GM13977 (cell line): ENCODE measurements at places on chromosomes 2 and 18.

GRCh38 chr2:234453216-234453615 lies 43.7 kb downstream of the ARL4C start:
- DNase-seq, result no peak

- no peak for DNase-seq
These were observed 123.9 kb upstream of the SRD5A2 start for GRCh38 chr2:31704561-31705212.

DNA sequence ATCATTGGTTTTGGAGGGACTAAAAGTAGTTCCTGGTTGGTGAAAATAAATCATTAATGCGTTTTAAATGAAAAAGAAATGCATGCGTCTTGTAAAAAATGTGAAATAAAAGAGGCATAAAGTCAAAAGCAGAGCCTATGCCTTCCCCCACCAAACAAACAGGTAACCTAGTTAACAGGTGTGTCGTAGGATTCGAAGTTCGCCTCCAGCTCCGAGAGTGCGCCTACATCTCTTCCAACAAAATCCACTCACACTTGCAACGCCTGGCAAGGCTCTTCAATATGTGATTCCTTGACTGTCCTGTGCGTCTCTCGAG lies 677 bp upstream of the SMAD4 start:
- DNase-seq, result no peak

DNA sequence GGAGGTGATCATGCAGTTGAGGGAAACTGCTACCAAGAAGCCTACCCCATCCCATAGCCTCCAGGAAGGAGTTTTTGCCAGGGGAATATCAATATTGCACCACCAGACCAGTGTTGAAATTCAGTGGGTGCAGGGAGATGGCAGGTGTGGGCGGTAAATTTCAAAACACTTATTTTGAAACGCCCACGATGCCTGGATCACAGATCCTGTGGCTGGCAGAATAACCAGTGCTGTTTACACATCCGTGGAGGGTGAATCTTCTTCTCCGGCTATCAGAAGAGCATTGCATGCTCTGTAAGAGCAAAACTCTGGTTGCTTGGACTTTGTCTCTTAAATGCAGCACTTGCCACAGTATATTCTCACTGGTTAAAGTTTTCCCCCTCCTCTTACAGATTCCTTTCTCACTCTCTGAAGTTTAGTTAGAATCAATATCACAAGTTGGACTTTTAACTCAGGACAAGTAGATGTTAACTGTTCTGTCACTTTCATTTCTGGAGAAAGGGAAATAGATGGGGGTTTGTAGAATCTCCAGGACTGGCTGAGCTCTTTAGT lies 70.5 kb upstream of the ZCCHC2 start:
- no peak for DNase-seq

DNA sequence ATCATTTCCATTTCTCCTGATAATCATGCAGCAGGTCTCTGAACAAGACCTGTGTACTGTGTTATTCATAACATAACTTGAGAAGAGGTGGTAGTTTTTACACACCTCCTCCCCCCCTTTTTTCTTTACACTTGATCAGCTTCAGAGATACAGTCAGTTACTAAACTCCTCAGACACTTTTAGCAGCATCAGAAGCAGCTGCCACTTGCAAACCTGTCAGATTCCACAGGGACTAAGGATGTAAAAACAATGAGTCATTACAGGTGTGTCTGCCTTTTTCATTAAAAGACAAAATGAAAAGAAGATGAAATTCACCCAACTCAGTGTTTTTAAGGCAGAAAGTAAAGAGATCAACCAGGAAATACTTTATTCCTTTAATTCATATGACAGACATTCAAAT lies 254.0 kb downstream of the NRXN1 start:
- DNase-seq, result no peak

GRCh38 chr18:3441290-3441689 lies 8.7 kb upstream of the TGIF1 start:
- no peak for DNase-seq

DNA sequence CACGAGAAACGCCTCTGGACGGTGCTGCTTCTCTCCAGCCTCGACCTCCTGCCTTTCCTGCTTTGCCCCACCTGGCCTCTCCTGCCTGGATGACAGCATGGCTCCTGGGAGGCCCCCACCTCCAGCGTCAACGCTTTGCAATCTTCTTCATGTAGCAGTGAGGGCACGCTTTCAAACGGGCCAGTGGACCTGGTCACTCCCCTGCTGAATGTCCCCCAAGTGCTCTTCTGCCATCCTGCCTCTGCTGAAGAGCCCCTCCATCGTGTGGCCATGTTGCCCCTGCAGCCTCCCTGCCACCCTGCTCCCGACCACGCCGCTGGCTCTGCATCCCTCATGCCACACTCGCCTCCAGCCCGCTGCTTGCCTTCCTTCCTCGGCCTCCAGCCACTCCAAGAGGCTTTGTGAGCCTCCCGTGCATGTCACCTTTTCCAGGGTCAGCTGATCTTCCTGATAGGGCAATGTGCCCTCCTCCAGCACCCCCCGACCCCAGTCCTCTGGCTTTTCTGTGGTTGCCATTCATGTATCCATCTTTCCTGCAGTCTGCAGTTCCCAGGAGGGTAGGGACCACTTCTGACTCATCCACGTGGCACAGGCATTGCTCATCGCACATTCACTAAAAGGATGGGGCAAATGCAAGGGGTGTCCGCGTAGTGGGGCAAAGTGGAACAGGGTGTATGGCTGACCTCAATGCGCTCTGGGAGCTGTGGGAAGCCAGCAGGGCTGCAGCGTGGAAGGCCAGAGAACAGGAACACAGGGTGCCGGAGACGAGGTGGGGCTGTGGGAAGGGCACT lies 268.8 kb downstream of the TWIST2 start:
- DNase-seq, result no peak

DNA sequence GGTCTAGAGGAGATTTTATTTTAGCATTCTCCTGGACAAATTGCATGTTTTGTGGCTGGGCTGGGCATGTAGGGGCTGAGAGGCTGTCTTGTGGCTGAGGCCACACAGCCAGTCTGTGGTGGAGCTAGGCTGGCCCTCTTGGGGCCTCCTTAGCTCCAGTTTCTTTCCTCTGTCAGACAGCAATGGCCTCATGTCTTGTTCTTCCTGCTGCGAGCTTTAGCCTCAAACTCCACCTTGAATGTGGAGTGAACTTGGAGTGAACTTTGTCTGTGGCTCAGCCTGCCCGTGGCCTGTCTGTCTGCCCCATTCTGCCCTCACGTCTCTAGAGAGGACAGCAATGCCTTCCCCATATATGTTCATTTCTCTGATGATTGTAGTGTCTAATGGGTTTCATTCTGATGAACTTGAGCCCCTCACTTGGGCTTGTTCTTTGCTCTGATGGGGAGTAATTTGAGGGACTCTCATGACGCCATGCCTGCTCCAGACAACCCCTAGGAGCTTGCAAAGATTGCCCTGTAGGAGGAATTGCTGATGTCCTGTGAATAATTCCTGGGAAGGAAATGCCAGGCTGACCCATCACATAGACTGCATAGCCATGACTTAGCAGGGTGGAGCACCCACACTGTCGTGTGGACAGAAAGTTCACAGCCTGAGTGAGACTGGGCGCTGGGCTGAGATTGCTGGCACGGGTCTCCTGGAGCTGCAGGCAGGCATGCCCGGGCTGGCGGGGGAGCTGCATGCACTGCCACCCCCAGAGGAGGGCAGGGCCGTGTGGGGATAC lies 42.6 kb downstream of the ASAP2 start:
- no peak for DNase-seq

GRCh38 chr18:3983351-3983969 lies 471.6 kb downstream of the DLGAP1 start:
- DNase-seq, result no peak

DNA sequence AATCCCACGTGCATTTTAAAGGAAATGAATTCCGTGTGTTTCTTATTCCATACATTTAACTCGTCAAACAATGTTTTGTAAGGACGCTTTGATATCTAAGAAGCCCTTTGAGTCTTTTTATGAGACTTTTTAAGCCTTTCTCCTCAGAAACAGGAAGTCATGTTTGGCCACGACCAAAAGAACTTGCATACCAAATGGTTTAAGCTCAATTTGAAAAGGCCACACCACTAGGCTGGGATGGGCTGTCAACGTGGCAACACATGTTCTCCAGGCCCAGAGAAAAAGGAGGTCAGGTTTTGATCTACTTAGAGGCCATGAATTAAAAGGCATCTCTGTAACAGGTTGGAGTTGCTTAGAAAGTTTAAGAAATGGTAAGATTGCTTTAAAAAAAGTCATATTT lies 441.8 kb downstream of the CMPK2 start:
- no peak for DNase-seq

GRCh38 chr2:84288293-84288692 lies 170.8 kb downstream of the SUCLG1 start:
- no peak for DNase-seq

DNA sequence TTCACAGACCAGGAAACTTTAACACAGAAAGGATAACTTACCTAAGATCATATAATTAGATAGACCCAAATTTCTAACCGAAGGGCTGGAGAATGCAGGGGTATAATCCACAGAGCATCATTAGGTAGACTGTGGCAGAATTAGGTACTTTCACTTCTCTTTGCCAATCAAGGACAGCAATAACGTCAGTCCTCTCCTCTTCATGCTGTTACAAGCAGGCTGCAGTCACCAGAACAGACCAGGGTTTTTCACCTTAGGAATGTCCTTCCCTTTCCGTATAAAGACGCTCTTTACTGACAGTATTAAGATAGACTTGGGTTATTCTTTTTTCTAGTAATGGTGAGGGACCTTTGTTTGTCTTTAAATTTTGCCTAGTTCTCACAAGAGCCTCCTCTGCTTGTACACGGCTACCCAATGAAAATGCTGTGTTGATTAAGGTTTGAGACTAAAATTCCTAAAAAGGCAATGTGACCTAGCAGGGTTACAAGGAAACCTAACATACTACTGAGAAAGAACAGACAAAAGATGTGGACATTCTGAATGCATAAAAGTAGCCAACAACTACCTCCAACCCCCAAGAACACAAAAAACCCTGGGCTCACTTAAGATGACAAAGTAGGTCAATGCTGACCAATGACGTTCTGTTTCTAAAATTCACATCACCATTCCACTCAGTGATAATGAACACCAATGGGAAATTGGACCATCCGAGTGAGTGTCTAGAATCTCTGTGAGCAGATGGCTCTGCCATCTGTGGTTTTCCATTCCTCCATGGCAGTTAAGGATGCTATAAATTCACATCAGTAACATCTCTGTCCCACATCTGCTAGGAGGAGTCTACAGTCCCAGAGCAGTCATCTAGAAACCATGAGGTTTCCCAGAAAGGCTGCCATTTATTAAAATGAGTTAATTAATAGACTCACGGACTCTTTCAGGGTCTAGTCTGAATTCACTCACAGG lies 2.1 kb downstream of the PDIA6 start:
- DNase-seq, result peak; percentile 62

DNA sequence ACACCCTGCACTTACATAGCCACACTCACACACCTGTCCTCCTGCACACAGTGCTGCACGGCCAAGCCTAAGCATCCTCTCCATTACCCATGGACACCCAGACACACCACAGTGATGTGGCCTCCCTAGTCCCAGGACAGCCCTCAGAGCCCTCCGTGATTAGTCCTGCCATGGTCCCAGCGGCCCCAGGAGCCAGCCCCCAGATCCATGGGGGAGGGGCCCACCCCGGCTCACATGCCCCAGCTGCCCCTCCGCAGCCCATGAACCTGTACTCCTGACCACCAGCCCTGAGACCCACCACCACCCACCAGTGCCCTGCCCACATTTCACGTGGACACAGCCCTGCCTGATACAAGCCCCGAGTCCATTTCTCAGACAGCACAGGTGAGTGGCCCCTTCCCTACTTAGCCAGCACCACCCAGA lies 8.1 kb upstream of the DUSP2 start:
- no peak for DNase-seq

DNA sequence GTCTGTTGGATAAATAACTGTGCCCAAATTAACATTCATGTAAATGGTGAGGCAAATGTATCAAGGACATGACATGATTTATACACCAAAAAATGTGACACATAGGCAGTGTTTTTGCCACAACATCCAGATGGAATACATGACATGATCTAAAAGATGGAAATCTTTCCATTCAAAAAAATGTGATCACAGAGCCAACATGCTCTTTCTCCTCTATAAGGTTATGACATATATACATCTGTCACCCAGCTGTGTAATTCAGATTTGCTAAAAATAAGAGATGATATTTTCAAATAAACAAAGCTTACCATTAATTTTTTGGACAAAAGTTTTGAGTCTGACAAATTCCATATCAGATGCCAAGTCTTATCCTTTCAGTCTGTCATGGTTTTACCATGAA lies 95.5 kb upstream of the COL3A1 start:
- no peak for DNase-seq

DNA sequence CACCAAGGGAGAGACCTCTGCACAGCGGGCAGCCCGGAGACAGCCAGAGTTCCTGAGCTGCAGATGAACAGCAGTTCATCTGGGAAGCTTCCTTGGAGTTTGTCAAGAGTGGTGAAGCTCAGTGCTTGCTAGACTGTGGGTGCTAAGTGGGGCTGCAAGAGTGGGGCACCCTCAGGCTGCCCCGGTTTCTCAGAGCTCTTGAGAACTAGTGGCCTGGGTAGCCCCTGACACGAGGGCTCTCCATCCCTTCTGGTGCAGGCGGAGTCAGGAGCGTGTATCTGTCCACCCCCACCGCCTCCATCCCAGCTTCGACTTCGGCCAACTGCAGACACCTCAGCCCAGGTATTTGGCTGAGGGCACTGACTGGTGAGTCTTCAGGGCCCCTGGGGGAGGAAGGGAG lies 222.0 kb downstream of the LOXHD1 start:
- no peak for DNase-seq

GRCh38 chr2:197515315-197515738 lies 539 bp upstream of the MOB4 start:
- no peak for DNase-seq

GRCh38 chr2:58866040-58866439 lies 624.9 kb upstream of the FANCL start:
- no peak for DNase-seq

- no peak for DNase-seq
These were observed 80.2 kb upstream of the BCL11A start for GRCh38 chr2:60633615-60634014.

GRCh38 chr2:84897773-84898172 lies 7.7 kb upstream of the TMSB10 start:
- DNase-seq, result no peak

- DNase-seq, result peak; percentile 31
These were observed 43.3 kb upstream of the ZFP36L2 start for GRCh38 chr2:43269706-43270105.

DNA sequence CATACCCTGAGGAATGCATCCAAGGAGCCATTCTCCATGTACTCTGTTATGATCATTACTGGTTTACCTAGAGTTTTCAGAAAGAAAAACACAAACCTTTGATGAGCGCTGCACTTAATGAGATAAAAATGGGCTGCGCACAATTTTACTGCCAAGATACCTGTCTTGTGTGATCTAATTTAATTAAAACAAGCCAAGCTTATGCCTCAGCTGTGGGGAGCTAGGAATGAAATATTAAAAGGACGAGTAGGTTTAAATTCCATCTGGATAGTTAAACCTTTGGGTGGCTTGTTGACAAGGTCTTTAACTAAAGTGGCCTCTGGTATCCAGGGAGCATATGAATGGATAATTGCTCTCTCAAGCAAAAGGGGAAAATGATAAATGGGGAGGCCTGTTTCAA lies 135.0 kb downstream of the EPHA4 start:
- DNase-seq, result no peak
